ENCODE measurements at places on chromosomes 13 and 19. TPM values are rescaled to one million over a fixed set of nuclear protein-coding genes. Genes with fewer than 3 reads are reported as not detected.

The OR4F17 gene
- polyA plus RNA-seq = not detected

The UQCRFS1 gene
- 59.8 TPM for polyA plus RNA-seq

DNA sequence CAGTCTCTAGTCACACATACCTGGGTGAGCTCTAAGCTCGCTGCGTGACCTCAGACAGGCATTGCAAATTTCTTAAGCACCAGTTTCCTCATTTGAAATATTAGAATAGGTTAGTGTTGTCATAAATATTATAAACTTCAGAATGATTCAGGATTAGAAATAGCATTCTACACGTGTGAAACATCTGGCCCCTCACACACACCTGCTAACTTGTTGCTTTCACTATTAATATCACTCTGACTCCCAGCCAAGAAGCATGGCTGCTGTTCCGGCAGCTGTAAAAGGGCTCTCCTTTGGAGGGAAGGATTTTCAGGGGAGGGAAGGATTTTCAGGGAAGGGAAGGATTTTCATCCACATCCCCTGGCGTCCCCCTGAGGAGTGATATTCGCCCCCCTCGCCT, 161.3 kb upstream of the GPR12 start:
- no peak for DNase-seq

DNA sequence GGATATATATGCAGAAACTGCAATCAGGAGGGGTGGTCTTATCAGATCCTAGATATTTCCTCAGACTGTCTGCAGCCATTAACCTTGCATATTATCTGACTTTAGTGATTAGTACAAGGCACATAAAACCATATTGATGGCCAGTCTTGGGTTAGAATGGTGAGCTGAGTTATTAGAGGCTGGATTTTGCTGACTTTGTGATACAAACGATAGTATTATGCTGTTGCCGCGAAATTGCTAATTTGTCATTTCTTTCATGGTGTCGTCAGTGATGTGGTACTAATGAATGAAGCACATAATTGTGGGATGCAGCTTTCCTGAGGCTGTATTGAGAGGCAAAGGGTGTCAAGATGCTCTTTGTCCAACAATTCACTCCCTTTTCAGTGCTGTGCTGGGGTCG, 172.5 kb downstream of the TEX29 start:
- DNase-seq = no peak

DNA sequence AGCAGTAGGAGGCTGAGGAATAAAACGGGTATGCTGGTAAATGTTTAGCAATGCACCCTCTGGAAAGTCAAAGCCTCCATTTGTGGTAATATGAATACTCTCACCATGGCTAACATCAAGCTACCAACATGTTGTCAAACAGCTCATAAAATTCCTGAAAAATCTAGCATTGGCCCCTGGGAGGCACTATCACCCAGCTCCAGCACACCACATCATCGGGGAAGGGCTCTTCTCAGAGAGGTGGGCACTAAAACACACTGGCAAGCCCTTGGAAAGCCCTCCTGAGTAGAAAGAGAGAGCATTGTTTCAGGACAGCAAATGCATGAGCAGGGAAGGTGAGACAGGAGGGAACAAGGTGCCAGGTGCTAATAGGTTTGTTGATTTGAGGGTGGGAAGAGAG, 53.9 kb upstream of the FLT1 start:
- DNase-seq = no peak

Data from GM23248 (cell line).